Central memory CD8-positive, alpha-beta T cell (primary cell): ENCODE measurements at places on chromosomes 5 and 9.

DNA sequence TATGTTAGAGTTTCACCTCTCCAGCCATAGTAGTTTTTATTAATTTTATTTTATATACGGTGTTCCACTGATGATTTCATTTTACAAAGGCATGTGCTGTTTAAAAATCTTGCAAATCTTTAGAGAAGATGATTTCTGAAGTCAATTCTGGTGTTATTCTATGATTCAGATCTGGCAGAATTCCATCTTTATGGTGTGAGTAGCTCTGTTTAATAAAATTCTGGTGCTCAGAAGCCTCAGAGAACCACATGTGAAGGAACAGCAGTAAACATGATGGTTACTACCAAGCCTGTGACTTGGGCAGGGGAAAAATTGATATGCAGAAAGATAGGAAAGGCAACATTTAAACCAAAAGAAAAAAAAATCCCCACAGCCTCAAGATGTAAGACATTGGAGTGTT lies 299.7 kb downstream of the NPR3 start:
- no peak for DNase-seq

DNA sequence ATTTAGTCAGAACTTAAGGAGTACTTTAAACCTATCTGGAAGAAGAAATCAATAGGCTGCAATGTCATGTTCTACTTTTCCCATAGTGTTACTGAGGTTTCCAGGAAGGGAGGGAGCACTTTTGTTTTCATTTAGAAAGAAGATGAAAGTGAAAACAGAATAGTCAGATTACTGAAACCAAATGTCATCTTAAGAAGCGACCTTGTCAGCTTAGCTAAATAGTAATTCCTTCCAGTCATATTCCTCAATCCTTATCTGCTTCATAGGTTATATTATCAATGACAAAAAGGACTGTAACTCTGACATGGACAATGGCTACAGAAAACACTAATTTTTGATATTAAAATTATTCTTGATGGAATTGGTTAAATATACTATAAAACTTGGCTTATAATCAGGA lies 27.7 kb downstream of the SAR1B start:
- no peak for DNase-seq

DNA sequence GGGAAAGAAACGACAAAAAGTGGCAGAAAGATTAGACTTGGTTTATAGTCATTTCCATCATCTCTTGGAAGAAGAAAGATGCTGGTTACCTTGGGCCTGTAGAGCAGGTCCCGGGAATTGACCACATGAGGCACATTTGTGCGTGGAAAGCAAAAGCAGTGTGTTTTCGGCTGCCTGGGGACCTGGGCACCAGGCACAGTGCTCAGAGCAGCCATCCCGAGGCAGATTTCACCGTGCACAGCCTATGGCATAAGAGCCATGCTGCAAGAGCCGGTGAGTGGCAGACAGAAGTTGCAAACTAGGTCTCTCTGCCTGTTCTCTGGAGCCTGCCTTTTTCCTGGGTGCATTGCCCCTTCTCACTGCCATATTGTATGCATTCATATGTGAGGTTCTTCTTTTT lies 77.0 kb downstream of the ICE1 start:
- no peak for DNase-seq

GRCh38 chr5:135739383-135739981 lies 95.0 kb upstream of the SLC25A48 start:
- DNase-seq, result no peak

GRCh38 chr5:178368274-178368673 lies 135.7 kb upstream of the PHYKPL start:
- no peak for DNase-seq

DNA sequence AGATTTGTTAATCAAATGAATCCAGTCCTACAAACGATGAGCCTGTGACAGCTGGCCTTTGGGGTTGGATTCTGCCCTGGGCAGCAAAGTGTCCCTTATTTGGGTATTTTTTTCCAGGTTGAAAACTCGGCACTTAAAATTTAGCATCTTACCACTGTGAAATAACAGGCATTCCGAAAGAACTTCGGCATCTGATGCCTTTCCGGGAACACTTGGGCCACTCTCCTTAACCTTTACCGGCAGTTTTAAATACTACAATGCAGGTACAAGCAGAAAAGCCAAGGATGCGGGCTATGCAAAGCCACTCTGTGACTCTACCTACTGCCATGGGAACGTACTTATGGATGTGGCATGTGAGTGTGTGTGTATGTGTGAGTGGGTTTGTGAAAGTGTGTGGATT lies 1.0 kb upstream of the RASGRF2 start:
- no peak for DNase-seq

- no peak for DNase-seq
These were observed 13.5 kb upstream of the GNA14 start for GRCh38 chr9:77661566-77662085.

DNA sequence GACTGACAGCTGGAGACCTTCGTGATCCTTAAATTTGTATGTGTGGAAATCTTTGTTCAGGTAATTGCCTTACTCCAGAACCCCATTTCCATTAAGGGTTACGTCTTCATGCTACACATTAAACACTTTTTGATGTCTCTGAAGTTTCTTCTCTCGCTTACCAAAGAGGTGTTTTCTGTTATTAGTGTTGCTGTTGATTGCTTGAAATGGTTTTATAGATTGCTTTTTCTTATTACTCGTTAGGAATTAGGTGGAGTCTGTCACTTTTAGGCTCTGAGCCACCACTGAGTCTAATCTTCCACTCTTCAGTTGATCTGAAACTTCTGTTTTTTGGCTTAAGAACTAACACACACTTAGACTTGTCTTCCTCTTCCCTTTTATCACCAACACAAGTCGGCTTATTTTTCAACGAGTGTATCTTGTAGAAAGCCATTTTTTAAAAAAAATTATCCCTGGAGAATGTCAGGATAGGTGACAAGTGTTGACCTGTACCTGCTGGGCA lies 62.2 kb upstream of the PPARGC1B start:
- DNase-seq, result no peak

- DNase-seq, result no peak
These were observed 11.0 kb upstream of the EEIG1 start for GRCh38 chr9:127991757-127992274.

DNA sequence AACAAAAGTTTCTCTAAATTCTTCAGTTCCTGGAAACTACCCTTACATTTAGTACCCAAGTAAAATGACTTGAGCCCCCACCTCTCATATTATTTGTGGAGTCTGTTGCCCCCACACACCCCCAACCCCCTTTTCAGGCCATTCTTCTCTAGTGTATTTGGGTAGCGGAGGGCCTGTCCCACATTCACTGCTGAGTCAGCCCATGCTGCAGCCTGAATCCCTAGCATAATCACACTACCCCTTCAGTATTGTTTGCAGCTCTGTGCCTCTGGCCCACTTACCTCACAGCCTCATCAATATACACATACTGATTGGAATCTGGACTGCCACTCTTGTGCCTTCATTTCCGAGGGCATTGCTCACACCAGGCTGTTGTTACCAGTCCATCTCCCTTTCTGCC lies 26.8 kb downstream of the RGS7BP start:
- no peak for DNase-seq

GRCh38 chr9:135748676-135749075 lies 46.7 kb downstream of the KCNT1 start:
- DNase-seq, result no peak

- DNase-seq, result no peak
These were observed 36.1 kb upstream of the OSMR start for GRCh38 chr5:38809388-38810359.

DNA sequence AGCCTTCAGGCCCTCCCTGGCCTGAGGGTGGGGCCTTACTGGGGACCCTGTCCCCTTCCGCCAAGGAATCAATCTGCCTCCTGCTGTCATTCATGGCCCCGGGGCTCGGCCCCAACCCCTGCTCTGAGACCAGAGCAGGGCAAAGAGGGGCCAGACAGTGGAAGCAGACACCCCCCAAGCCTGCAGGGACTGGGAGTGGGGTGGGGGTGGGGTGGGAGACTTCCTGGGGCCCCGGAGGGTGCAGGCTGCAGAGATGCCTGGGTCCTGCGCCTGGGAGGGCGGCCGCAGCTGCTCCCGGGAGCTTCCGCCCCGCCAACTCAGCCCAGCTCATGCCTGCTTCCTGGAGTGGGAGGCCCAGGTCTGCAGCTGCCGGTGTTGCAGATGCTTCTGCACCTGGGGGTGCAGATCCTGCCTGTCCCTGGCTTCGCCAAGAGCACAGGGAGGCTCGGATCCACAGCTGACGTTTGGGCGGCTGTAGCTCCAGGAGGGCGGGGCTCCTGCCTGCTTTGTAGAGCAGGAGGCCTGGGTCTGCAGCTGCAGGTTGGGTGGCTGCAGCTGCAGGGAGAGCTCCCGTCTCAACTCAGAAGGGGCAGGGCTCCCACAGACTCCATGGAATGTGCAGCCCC lies 6.2 kb downstream of the KIF4B start:
- no peak for DNase-seq

- DNase-seq, result no peak
These were observed 208.9 kb upstream of the PRR16 start for GRCh38 chr5:120255214-120255613.

GRCh38 chr5:155729684-155730059 lies 597.3 kb upstream of the SGCD start:
- no peak for DNase-seq

GRCh38 chr5:180630426-180630825 lies 19.0 kb downstream of the FLT4 start:
- no peak for DNase-seq

DNA sequence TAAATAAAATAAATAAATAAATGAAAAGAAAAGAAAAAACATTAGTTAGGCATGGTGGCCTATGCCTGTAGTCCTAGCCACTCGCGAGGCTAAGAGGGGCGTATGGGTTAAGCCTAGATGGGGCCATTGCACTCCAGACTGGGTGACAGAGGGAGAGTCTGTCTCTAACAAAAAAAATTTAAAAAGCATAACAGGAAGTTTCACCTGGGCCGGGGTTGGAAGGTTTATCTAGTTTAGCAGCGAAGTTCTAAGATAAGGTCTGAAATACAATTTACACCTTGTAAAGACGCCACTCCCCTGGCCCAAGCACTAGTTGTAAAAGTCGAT lies 18.0 kb downstream of the ZMAT2 start:
- no peak for DNase-seq

DNA sequence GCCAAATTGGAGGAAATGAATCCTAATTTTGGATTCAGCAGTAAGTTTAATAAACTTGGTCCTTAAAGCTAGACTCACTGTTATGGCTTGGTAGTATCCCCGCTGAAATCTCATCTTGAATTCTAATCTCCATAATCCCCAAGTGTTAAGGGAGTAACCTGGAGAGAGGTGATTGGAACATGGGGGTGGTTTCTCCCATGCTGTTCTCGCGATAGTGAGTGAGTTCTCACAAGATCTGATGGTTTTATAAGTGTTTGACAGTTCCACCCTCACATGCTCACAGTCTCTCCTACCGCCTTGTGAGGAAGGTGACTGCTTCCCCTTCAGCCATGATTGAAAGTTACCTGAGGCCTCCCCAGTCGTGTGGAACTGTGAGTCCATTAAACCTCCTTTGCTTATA lies 824.5 kb upstream of the WWC1 start:
- DNase-seq, result no peak

GRCh38 chr5:81425569-81425968 lies 31.6 kb upstream of the ACOT12 start:
- no peak for DNase-seq

GRCh38 chr9:131087354-131087893 lies 8.9 kb upstream of the AIF1L start:
- DNase-seq, result no peak

DNA sequence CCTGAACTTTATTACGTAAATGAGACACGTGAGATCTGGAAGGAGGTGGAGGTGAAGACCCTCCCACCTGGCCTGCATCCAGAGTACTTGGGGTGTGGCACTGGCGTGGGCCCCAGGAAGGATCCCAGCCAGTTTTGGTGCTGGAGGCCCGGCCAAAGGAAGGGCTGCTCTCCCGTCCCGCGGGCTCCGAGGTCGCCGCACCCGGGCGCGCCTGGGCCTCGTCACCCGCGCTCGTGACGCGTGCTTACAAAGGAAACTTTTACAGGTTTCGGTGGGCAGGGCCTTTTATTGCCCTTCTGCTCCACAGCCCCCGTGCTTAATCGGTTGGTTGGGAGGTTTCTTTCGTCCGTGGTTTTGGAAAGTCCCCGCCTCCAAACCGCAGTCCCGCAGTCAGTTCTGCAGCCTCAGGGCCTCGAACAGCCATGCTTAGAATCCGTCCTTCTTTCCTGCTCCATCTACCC lies 29.2 kb downstream of the CDKN2A start:
- DNase-seq, result no peak

DNA sequence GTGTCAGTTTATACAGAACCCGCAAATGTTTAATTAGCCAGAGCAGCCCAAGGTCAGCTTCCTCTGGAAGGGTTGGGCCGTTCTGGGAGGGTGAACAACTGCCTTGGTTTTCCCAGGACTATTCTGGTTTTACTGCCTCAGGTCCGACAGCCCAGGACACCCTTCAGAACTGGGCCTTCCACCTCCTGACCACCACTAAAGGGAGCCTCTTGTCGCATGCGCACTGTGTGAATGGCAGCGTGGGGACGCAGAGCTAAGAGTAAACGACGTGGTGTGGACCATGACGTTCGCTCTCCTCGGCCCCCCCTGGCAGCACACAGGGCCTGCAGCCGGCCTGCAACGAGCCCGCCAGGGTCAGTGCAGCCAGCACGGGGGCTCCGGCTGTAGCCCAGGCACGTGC lies 214.9 kb downstream of the FANCC start:
- DNase-seq, result no peak

- no peak for DNase-seq
These were observed 1.1 kb upstream of the DOCK2 start for GRCh38 chr5:169635936-169636335.

- DNase-seq, result no peak
These were observed 91.1 kb downstream of the ANKRD18A start for GRCh38 chr9:38529317-38529716.

DNA sequence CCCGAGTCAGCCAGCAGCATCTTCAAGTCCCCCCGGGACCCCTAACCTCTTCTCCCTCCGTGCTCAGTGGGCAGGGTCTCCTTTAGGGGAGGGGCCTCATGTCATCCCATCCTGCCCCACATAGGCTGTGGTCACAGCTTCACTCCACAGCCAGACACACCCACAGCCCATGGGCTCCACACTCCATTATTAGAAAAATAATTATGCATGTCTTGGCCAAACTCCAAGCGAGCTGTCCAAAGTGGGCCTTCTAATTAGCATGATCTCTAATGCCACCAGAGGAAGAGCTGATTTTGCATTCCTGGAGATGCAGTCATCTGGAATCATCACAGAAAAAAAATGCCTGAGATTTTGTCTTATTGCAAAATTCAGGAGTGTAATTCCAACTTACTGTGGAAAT lies 418.2 kb downstream of the IRX2 start:
- no peak for DNase-seq

- DNase-seq, result no peak
These were observed 60.1 kb downstream of the KCTD16 start for GRCh38 chr5:144230806-144231205.
